ENCODE measurements at places on chromosomes 11 and 22. TPM values are rescaled to one million over a fixed set of nuclear protein-coding genes. Genes with fewer than 3 reads are reported as not detected.

Gene OR8D1
- total RNA-seq, result not detected

Gene MCM5
- total RNA-seq, result 62.2 TPM

Gene GLB1L3
- total RNA-seq, result not detected

Gene IGF2
- 2.9 TPM for total RNA-seq

Gene ELFN2
- total RNA-seq, result 5.6 TPM

Gene PDGFD
- total RNA-seq, result 5.9 TPM

Gene GNG3
- total RNA-seq, result not detected

Gene FOLR3
- total RNA-seq, result 0.25 TPM

Gene KIF18A
- 17.6 TPM for total RNA-seq

Gene MUC2
- 0.04 TPM for total RNA-seq

Gene OR2AT4
- not detected for total RNA-seq

Gene LMO2
- 0.37 TPM for total RNA-seq

Gene HTR3A
- not detected for total RNA-seq

Gene LRRC74B
- total RNA-seq, result not detected

Gene MB
- 8.7 TPM for total RNA-seq

Gene MUC6
- total RNA-seq, result not detected

Gene GAS2
- 0.52 TPM for total RNA-seq

Gene HMOX1
- total RNA-seq, result 344 TPM

Gene SYT7
- 0.93 TPM for total RNA-seq

Gene GLB1L2
- 2.0 TPM for total RNA-seq
